Caki2 (cell line): ENCODE measurements at places on chromosomes 16 and 17. TPM values are rescaled to one million over a fixed set of nuclear protein-coding genes. Genes with fewer than 3 reads are reported as not detected.
A peak's percentile ranks its signal among the peaks of the same experiment; 100 is the strongest.

GALNS gene
- 20.8 and 20.9 TPM in 2 replicates for total RNA-seq

TMEM235 gene
- not detected in 2 replicates for total RNA-seq

NFATC3 gene
- total RNA-seq: 15.9 and 20.6 TPM in 2 replicates

TUBB3 gene
- 116 and 131 TPM in 2 replicates for total RNA-seq

TBC1D26 gene
- not detected in 2 replicates for total RNA-seq

AATK gene
- 0.09 and 2.1 TPM in 2 replicates for total RNA-seq

ENPP7 gene
- not detected in 2 replicates for total RNA-seq

SEC14L1 gene
- 13.3 and 18.8 TPM in 2 replicates for total RNA-seq

CPNE2 gene
- total RNA-seq: 33.5 and 34.6 TPM in 2 replicates

PAQR4 gene
- total RNA-seq: 60.8 and 77.4 TPM in 2 replicates

DPEP3 gene
- not detected in 2 replicates for total RNA-seq

CEP95 gene
- total RNA-seq: 5.6 and 16.5 TPM in 2 replicates

GRCh38 chr17:183021-183420 lies 1.6 kb upstream of the DOC2B start:
- no peak for DNase-seq

GRCh38 chr16:85041219-85042166 lies 13.9 kb downstream of the KIAA0513 start:
- DNase-seq: no peak

GRCh38 chr16:22663389-22664064 lies 150.4 kb upstream of the HS3ST2 start:
- DNase-seq: no peak

GRCh38 chr16:75086688-75087374 lies 29.7 kb downstream of the LDHD start:
- no peak for DNase-seq

- no peak for DNase-seq
Measured at GRCh38 chr17:69282002-69282401, 44.9 kb downstream of the ABCA5 start.

GRCh38 chr17:2017274-2017941 lies 7.7 kb downstream of the RTN4RL1 start:
- no peak for DNase-seq

- DNase-seq: no peak
Measured at GRCh38 chr16:29025735-29026134, 40.9 kb downstream of the LAT start.

GRCh38 chr17:16417896-16418684 lies 2.7 kb downstream of the TRPV2 start:
- DNase-seq: no peak

GRCh38 chr17:57050306-57050705 lies 34.7 kb upstream of the AKAP1 start:
- DNase-seq: no peak

GRCh38 chr17:73947966-73948355 lies 255.5 kb upstream of the RPL38 start:
- no peak for DNase-seq

GRCh38 chr16:89864527-89864820 lies 8.9 kb upstream of the TCF25 start:
- DNase-seq: no peak

DNA sequence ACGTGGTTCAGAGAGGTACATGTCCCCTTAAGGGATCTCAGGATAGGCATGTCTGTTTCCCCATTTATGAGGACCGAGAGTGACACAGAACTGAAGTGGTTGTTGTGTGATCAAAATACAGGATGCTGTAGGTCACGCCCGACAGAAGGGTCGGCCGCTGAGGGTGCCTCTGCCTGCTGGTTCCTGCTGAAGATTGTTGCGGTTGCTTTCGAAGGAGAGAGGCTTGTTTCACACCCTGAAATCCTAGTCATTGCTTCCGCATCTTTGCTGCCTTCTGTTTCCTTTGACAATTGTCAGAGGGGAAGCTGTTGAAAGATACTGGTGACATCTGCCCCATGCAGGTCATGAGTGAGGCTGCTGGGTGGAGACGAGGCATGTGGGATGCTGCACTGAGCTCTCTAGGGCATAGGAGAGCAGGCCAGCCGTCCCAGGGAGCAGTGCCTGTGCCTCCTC lies 3.8 kb upstream of the NAT9 start:
- DNase-seq: no peak

GRCh38 chr17:28521311-28522085 lies 15.3 kb downstream of the FOXN1 start:
- no peak for DNase-seq

GRCh38 chr16:47599512-47599911 lies 138.4 kb downstream of the PHKB start:
- no peak for DNase-seq

GRCh38 chr16:630815-631405 lies at the start of gene WFIKKN1:
TSS of gene WFIKKN1 (plus strand) at chr16:630985. CDS start at chr16:631254, 269 bp downstream.
- no peak for DNase-seq

GRCh38 chr17:44820631-44821212 lies 9.4 kb downstream of the GJC1 start:
- peak; percentile 77 for DNase-seq

DNA sequence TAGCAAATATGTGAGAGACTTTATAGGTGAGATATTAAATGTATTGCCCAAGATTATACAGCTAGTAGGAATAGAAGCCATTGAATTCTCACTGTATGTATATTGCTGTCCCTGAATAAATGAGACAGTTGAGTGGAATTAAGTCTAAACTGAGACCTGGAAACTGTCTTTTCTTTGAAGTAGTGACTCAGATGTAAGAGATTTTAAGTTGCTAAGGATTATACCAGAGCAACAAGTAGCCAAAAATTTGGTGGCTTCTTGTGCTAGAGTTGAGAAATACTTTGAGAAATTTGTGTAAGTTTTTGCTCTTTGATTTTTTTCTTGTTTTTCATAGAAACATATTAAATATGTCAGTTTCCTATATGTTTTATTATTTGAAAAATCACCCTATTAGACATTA lies 58.7 kb downstream of the TANC2 start:
- DNase-seq: no peak

DNA sequence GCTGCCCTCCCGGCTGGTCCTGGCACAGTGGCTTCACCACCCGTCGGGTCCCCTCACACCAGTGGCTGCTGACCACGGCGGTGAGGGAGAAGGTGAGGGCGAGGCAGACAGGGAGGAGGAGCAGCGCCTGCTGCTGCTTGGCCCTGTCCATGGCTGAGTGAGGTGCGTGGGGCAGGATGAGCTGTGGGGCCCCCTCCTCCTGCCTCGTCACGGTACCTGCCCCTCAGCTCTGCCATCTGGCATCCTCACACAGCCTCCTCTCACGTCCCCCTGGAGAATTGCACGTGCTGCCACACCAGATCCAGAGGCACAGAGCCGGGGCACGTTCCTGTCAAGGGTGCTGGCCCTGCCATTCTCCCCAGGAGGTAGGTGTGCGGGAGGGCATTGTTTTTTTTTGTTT lies at the start of gene GSG1L2:
Gene GSG1L2 (minus strand): TSS at position 159 of the 400 bp plus-strand sequence. CDS start 8 bp downstream, at position 151.
- no peak for DNase-seq

GRCh38 chr17:50832267-50832863 lies 3.0 kb upstream of the WFIKKN2 start:
- DNase-seq: no peak

GRCh38 chr16:8921347-8921984 lies 39.3 kb downstream of the LITAFD start:
- no peak for DNase-seq

GRCh38 chr16:88719267-88719932 lies 13.1 kb downstream of the CTU2 start:
- DNase-seq: no peak

DNA sequence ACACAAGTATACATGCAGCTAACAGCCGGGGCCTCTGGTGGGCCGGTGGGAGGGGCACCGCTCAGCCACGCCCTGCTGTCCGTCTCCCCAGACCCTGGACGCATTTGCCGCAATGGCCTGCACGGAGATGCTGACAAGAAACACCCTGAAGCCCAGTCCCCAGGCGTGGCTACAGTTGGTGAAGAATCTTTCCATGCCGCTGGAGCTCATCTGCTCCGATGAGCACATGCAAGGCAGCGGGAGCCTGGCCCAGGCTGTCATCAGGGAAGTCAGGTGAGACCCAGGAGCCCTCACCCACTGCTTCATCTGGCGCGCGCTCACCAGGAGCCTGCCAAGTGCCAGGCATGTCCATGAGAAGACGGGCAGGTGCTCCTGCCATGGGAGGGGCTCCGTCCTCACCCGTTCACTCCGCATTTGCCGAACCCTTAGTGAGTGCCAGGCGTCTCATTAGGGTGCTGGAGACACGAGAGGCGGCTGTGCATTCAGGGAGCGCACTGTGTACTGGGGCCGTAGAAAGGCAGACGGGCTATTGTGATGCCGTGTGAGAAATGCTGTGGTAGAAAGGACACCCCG lies 51.4 kb upstream of the ENDOV start:
- no peak for DNase-seq

DNA sequence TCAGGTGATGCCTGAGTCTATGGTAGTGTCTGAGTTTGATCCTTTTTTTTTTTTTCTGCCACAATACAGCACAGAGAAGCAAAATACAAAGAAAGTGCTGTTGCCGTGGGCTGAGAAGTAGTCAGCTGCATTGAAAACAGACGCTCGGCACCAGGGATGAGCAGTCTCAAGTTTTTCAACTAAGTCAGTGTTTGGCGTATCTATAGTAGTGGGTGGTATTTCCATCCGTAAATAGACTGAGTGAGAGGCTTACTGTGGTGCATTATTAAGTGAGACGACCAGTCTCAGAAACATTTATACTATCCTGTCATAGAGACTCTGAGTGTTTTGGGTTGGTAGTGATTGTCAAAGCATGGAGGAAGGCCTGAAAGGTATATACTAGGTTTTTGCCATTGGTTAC lies 221.3 kb downstream of the SNX29 start:
- no peak for DNase-seq

- no peak for DNase-seq
Measured at GRCh38 chr17:41882756-41883155, 17.5 kb upstream of the KLHL11 start.

- no peak for DNase-seq
Measured at GRCh38 chr16:30604316-30604947, 5.8 kb downstream of the ZNF689 start.

DNA sequence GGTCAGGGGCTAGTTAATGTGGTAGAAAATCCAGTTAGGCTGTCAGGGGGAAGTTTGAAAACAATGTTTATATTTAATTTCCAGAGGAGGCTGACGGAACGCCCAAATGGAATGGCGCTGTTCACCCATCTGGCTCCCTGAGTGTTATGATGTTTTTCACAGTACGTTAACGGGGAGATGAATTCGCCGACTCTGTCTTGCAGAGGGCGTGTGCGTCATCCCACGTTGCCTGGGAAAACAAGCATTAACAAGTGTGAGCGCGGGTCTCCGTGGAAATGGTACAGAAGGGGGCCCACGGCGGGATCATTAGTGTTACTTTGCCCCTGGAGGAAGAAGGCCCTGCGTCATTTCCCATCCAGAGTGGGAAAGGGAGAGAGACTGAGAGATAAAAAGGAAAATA lies 29.6 kb downstream of the RGS9 start:
- no peak for DNase-seq

DNA sequence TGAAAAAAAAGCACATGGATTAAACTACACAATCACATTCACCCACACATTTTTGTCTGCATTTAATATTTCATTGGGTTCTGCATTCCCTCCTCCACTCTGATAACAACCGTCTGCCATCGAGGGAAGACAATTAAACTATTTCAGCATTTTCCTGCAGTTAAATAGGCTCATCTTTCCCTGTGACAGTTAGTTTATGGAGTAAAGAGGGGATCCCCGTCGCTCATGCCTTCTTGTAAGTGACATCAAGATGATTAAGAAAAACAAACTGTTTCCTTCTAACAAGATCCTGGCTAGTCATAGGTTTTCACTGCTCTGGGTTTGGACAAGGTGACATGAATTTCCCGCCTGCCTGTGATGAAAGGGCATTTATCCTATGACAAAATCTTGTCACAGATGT lies 98.0 kb upstream of the DYNLRB2 start:
- no peak for DNase-seq
